CD4-positive, alpha-beta T cell (primary cell): ENCODE measurements at places on chromosomes 3 and 15. TPM values are rescaled to one million over a fixed set of nuclear protein-coding genes. Genes with fewer than 3 reads are reported as not detected.

- peaks cover 41% of the 10 kb centered on the region for H3K4me1 ChIP-seq
- H3K27ac ChIP-seq, result peak overlapping the region; percentile 93
- no peak for DNase-seq
- peak overlapping the region; percentile 70 for H3K4me3 ChIP-seq
- H3K36me3 ChIP-seq, result no peaks in the 10 kb centered on the region
- no peaks in the 10 kb centered on the region for H3K27me3 ChIP-seq
These were observed 454.6 kb downstream of the FOXP1 start for GRCh38 chr3:71128961-71129360.

The POTEB3 gene
- total RNA-seq, result not detected

GRCh38 chr15:43352693-43353382 lies 18.0 kb downstream of the ZSCAN29 start:
- no peak overlapping the region for H3K4me3 ChIP-seq
- H3K27ac ChIP-seq, result no peak overlapping the region
- no peaks in the 10 kb centered on the region for H3K27me3 ChIP-seq

GRCh38 chr3:134077649-134078161 lies 48.0 kb upstream of the SLCO2A1 start:
- no peak overlapping the region for H3K4me3 ChIP-seq
- H3K27ac ChIP-seq, result no peak overlapping the region
- H3K4me1 ChIP-seq, result no peaks in the 10 kb centered on the region
- no peaks in the 10 kb centered on the region for H3K27me3 ChIP-seq
- DNase-seq, result no peak

GRCh38 chr15:91271565-91272153 lies 171.6 kb downstream of the SV2B start:
- no peaks in the 10 kb centered on the region for H3K27me3 ChIP-seq
- no peak overlapping the region for H3K4me3 ChIP-seq
- H3K4me1 ChIP-seq, result peaks cover 5% of the 10 kb centered on the region
- peak; percentile 53 for DNase-seq
- no peaks in the 10 kb centered on the region for H3K36me3 ChIP-seq

DNA sequence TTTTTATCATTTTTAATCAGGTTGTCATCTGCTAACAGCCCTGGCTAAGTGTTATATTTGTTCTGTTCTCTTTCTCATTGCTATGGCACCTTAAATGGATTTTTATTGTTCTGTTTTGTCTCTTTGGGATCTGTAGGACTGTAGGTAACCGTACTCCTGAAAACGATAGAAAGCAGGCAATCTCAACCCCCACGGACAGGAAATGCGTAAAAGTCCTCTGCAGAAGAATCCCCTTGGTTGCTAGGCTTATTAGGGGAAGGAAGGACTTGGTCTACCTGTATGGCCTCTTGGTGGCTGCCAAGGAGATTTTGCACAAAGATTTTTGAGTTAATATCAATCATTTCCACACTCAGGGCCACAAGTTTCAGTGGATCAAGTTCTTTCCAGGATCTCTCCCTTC lies 571.9 kb upstream of the ZNF385D start:
- no peak overlapping the region for H3K27ac ChIP-seq
- no peaks in the 10 kb centered on the region for H3K4me1 ChIP-seq
- H3K36me3 ChIP-seq, result no peaks in the 10 kb centered on the region
- DNase-seq, result no peak

The PCNP gene
- 177 TPM for total RNA-seq

GRCh38 chr3:2595486-2595885 lies 496.8 kb downstream of the CNTN4 start:
- H3K36me3 ChIP-seq, result no peaks in the 10 kb centered on the region
- no peak for DNase-seq
- H3K27me3 ChIP-seq, result no peaks in the 10 kb centered on the region
- no peak overlapping the region for H3K27ac ChIP-seq

- no peaks in the 10 kb centered on the region for H3K27me3 ChIP-seq
- no peak for DNase-seq
- no peaks in the 10 kb centered on the region for H3K36me3 ChIP-seq
- H3K4me3 ChIP-seq, result no peak overlapping the region
These were observed 14.6 kb downstream of the ZNF860 start for GRCh38 chr3:31996195-31996594.
